ENCODE measurements at places on chromosomes 4 and X.

- DNase-seq = no peak
Observed at GRCh38 chr4:81988178-81988577, 385.6 kb downstream of the HNRNPD start.

DNA sequence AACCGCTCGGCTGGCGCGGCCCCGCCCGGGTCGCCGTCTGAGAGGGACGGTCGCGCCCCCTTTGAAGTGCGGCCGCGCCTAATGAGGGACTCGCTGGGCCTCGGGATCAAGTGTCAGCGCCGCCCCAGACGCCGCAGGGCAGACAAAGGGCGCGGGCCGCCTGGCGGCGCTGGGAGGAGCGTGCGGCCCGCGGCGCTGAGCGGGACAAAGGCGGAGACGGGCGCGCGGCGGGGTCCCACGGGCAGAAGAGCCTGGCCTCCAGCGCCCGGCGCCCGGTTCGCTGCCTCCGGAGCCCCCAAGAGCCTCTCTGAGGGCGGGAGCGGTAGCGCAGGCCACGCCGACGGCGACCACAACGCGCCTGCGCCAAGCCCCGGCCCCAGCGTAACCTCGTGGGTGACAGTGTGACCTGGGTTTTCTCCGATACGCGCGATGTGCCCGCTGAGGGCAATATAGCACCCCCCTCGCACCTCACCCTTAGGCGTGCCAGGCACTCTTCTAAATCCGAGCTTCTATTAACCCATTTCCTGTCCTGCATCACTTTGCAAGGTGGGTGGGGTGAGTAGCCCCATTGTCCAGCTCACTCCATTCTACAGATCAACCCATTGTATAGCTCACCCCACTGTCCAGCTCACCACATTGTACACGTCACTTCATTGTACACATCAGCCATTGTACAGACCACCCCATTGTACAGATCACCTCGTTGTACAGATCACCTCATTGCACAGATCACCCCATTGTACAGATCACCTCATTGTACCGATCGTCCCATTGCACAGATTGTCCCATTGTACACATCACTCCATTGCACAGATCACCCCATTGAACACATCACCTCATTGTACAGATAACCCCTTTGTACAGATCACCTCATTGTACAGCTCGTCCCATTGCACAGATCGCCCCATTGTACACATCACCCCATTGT is 33.7 kb upstream of the STX18 start:
- peak; percentile 60 for DNase-seq

- no peak for DNase-seq
Observed at GRCh38 chr4:182765987-182766856, 151.0 kb downstream of the DCTD start.

DNA sequence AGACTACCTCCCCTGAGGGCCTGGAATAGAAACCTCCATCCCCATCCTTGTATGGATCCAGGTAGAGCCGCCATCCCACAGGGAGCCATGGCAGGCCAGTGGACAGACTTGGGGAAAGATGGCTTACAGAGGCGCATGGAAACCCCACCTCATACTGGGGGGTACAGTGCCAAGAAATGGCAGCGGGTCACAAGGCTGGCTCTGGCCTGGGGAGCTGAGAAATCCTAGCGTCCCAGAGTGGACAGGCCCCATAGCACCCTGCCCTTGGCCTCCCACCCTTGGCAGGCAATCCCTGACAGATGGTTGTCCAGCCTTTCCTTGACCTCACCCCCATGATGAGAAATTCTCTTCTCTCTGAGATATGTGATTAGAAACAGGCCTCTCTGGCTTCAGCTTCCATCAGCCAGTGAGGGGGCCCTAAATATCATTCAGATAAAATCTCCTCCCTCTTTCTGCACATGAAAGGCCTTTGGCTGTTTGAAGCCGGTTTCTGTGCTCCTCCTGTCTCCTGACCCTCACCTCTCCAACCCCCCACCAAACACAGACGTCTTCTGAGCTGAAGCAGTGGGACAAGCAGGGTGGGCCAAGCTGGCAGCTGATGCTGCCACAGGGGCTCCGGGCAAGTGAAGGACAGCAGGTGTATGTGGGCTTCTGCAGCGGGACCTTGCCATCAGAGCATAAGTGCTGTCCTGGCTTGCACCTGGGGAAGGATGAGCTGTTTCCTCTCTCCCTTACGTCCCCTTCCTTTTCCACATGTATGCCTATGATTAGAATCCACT is 204.4 kb upstream of the MAMLD1 start:
- DNase-seq = no peak

DNA sequence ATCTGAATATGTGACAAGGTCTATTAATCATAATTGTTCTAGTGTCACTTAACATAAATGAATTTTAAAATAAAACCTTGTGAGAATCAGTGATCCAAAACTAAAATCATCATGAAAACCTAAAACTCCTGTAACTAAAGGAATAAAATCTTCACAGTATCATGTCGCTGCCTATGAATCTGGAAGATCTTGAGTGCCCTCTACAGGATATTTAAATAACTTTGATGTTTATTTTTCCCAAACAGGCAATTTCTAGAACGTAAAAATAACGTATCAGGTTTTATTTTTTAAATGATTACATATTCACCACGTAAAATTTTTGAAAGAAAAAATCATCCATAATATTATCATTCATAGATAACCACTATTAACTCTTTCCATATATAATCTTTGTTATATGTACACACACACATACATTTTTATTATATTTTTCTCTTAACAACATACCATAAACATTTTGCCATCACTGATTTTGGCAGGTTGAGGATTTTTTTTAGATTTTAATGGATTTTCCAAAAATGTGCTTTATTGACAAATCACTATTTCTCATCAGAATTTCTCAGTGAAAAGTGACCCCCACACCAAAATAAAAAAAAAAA is 79.6 kb downstream of the COMMD8 start:
- no peak for DNase-seq

- DNase-seq = no peak
Observed at GRCh38 chr4:113684534-113685091, 76.9 kb downstream of the CAMK2D start.

DNA sequence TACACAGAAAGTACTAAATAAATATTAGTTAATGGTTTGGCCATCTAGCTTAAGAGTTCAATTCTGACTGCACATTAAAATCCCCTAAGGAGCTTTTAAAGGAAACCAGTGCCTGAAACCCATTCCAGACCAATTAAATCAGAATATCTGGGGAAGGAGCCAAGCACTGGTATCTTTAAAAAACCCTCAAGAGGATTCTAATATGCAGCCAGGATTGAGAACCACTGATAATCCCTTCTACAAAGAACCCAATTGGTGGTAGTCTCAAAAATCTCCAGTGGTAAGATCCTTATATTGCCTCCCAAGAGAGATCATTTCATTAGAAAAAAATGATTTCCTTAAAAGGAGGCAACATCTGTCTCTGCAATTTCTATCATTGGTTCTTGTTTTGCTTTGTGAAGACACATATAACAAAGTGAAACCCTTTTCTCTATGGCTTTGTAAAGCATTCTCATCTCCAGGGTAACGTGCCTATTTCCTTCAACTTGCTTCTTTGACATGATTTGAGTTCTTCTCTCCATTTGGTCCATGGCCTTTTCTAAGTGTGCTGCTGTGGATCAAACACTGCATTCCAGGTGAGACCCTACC is 3.5 kb downstream of the GPR34 start:
- no peak for DNase-seq

DNA sequence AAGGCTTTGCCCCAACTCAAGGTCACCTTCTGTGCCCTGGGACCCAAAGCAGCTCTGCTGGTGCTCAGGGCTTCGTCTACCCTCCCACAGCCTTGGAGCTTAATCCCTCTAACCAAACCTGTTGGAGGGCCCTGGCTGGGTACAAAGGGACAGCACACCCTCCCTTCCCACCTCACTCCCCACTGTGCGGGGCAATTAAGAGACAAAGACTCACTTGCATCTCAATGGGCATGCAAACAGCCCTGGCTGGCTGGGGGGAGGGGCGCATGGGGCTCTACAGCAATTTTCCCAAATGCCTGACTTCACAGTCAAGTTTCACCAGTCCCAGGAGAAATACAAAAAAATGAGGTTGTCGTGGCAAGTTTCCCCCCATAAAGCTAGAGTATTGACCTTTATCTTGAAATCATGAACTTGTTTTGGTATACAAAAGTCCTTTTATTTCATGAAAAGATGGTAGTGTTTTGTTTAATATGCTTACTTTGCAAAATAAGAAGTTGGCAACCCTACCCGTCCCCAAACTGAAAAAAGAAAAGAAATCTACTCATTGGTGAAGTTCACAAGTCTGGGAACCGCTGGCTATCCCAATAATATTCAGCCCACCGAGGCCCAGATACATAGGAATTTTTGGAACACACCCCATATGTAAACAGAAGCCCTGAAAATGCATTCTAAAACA is 4.1 kb upstream of the CD99L2 start:
- no peak for DNase-seq

DNA sequence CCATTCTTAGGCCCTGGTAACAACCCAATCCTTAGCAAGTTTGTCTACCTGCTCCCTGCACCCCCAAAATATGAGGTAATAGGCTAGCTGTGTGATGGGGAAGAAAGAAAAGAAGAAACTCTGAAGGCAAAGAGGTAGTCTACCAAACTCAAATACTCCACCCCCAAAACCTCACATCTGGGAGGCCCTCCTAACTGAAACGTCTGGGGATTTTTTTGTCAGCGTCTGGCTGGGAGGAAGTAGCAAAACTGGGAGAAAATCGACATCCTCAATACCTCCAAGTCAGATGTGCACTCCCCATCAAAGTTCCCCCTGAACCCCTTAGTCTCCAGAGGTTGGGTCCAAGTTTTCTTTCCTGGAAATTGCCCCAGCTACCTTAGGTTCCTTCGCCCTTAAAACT is 1.0 kb downstream of the LAMP2 start:
- no peak for DNase-seq

DNA sequence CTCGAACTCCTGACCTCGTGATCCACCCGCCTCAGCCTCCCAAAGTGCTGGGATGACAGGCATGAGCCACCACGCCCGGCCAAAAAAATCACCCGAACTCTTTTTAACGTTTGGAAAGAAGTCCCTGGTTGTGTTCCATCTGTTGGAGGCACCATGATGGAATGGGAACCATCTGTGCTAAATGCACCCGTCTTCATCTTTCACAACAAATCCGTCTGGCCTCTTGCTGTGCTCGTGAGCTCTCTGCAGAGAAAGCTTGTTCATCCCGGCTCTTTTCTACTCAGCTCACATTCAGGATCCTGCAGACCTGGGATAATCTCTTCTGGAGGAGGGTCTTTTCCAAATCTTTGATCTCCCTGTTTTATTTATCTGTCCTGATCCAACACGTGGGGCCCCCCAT is 188.8 kb downstream of the CRLF2 start:
- DNase-seq = no peak

GRCh38 chr4:173524218-173525117 is 5.6 kb downstream of the HAND2 start:
- no peak for DNase-seq

- no peak for DNase-seq
Observed at GRCh38 chr4:105415281-105415744, 58.5 kb downstream of the PPA2 start.

DNA sequence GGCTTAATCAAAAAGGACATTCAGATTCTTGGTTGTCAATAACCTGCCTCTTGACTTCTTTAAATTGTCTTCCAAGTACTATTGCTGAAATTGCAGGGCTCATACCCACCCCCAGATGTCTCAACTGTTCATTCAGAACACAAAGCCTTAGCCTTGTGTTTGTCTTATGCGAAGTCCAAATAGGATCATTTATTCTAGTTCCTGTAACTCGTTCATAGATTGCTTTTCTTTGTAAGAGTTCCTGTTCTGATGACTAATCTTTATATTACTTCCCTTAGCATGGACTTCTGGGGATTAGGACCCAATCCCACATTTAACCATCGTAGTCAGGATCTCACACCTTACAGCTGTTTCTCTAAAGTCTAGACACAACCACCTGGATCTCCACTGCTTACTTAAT is 226.0 kb downstream of the VEGFC start:
- no peak for DNase-seq

- DNase-seq = no peak
Observed at GRCh38 chr4:15238720-15239119, 189.1 kb upstream of the C1QTNF7 start.

DNA sequence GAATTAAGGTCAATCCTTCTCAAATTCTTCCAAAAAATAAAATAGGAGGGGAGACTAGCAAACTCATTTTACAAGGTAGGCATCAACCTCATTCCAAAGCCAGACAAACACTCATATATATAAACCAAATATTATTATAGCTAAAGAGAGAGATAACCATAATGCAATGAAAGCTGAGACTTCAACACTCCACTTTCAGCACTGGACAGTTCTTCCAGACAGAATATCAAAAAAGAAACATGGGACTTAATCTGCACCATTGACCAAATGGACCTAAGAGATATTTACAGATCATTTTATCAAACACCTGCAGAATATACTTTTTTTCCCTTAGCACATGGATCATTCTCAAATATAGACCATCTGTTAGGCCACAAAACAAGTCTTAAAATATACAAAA is 15.5 kb upstream of the EDA2R start:
- DNase-seq = no peak

- no peak for DNase-seq
Observed at GRCh38 chr4:76177709-76178108, 29.5 kb upstream of the NUP54 start.

- no peak for DNase-seq
Observed at GRCh38 chr4:8835521-8836365, 35.9 kb downstream of the HMX1 start.

- no peak for DNase-seq
Observed at GRCh38 chr4:124641715-124642381, 70.7 kb downstream of the ANKRD50 start.

DNA sequence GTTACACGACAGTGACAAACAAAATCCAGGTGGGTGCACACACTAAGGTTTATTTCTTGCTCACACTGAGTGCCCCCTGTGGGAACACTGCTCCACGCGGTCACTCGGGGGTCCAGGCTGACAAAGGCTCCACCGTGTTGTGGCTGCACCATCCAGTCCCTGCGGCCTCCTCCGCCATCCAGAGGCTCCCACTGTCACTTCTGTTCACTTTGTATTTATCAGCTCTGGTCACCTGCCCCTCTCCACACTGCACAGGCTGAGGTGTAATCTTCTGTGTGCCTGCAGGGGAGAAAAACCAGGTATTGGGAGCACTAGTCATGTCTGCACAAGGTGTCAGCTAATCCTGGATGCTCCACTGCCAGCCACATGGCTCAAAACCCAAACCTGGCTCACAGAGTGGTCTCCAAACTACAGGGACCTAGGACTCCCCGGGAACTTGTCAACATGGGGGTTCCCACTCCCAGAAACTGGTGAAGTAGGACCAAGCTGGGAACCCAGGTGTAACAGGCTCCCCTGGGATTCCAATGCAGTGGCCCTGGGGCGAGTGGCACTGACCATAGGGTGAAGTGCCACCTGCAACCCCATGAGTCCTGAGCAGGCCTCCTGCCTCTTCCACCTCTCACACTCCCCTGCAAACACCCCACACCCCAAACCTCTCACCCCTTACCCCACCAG is 25.5 kb downstream of the HMX1 start:
- peak; percentile 13 for DNase-seq

- DNase-seq = no peak
Observed at GRCh38 chr4:25788703-25789238, 74.0 kb downstream of the SEL1L3 start.

Data from activated CD4-positive, CD25-positive, alpha-beta regulatory T cell treated with anti-CD3 and anti-CD28 coated beads, Interleukin-2, amount 50 U/mL, for 72 hours (primary cell).